Left forelimb (tissue), 1 donor: ENCODE measurements at places on chromosomes 7 and 10.

DNA sequence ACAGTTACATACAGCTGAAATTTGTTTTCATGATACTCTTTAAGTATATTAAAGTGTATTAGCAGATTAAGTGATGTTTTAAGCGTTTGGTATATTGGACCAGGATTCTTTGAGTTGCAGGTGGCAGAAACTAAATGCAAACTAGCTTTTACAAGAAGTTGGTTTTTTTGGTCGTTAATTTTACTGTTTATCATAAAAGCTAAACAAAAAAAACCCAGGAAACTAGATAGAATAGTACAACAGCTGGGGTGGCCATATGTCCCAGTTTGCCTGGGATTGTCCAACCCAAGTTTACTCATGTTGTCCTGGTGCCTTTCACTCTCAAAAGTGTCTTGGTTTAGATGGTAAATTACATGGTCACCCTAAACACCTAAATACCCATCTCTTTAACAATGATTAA, 108.7 kb downstream of the PHTF2 start:
- DNase-seq = no peak

DNA sequence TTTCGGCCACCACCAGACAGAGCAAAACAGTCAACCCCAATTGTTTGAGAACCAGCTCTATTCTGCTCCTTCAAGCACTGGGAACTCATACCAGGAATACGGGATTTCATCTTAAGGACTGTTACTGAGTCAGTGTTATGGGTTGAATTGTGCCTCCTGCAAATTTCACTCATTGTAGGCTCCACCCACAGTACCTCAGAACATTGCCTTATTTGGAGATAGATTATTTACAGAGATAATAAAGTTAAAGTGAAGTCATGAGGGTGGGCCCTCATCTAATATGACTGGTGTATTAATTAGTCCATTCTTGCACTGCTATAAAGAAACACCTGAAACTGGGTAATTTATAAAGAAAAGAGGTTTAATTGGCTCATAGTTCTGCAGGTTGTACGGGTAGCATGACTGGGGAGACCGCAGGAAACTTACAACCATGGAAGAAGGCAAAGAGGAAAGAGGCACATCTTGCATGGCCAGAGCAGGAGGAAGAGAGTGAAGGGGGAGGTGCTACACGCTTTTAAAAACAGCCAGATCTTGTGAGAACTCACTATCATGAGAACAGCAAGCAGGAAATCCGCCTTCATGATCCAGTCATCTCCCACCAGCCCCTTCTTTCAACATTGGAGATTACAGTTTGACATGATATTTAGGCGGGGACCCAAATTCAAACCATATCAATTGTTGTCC, 14.3 kb upstream of the ZNF248 start:
- no peak for DNase-seq

DNA sequence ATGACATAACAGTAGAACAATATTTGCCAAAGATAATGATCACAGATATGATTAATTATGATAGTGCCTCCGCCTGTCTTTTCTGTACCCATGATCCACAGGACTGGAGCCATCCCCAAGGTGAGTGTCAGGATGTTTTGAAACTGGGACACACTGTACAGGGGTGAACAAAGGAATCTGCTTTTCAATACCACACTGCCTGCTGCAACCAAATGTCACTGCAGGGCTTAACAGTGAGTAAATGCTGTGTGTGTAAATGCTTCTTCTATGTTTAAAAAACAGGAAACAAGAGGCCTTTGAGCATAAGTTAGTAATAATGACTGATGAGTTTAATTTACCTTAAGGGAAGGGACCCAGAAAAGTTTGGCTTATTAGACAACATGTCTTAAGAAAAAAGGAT, 65.2 kb downstream of the HBP1 start:
- no peak for DNase-seq

- DNase-seq = no peak
Measured at GRCh38 chr10:15563246-15563645, 156.5 kb downstream of the ITGA8 start.

DNA sequence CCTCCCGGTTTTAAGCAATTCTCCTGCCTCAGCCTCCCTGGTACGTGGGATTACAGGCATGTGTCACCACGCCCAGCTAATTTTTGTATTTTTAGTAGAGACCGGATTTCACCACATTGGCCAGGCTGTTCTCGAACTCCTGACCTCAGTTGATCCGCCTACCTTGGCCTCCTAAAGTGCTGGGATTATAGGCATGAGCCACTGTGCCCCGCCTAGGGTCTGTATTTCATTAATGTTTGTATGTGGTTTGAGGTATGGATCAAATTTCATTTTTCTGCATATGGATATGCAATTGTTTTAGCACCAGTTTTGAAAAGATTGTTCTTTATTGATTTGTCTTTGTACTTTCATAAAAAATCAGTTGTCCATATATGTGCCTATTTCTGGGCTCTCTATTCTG, 26.0 kb downstream of the CYP26A1 start:
- no peak for DNase-seq

DNA sequence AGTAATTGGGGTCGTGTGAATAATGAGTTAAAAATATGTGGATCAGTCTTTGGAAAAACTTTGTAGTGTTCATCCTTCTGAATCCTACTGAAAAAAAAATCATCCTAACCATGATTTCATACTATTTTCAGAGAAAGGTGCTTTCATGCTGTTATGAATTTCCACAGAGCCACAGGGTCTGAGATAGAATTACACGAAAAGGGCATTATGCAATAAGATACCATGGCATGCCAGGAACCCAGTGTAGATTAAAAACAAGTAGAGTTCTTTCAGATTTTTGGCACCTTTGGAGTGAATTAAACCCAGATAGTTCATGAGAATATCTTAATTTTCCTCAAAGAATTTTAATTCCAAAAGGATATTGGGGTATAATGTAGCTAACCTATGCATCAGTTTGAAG, 47.5 kb upstream of the AGMO start:
- no peak for DNase-seq

GRCh38 chr7:123994449-123994848, 38.4 kb downstream of the TMEM229A start:
- no peak for DNase-seq

DNA sequence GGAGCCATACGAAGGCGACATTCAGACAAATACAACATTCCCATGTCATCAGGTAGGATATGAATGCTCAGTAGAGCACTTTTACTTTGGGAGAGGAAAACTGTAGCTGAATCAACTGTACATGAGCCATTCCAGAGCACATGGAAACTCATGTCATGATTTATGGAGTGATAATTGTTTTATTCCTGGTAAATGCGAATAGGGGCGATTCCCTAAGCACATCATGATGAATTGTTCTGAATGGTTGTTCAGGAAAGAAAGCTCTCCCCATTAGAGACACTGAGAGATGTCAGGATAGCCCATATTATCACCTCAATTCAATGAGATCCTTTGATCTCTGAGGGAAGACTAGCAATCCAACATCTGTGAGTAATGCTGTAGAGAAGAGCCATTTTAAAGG, 243.6 kb downstream of the FOXP2 start:
- DNase-seq = no peak

GRCh38 chr10:51789903-51790302, 90.5 kb upstream of the CSTF2T start:
- no peak for DNase-seq

DNA sequence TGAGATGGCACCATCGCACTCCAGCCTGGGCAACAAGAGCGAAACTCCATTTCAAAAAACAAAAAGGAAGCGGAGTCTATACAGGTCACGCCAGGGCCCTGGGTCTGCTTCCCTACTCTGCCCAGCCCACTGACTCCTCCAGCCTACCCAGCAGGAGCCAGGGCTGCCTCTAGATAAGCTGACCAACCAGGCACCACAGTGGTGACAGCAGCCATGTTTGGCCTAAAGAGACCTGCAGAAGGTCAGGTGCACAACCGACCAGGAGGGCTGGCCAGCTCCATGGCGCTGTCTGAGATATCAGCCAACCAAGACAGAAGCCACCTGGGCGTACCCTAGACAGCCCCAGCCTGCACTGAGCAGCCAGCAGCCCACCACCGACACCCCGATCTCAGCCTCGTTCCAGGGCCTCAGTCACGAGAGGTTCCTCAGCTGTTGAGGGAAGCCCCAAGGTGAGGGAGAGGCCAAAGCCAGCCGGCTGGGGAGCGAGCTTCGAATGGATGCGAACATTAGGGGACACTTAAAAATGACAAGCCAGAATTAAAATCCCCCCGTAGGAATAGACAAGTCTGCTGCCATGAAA, 24.4 kb upstream of the PWWP2B start:
- DNase-seq = no peak

GRCh38 chr7:5586279-5586962, 162.8 kb upstream of the TNRC18 start:
- no peak for DNase-seq

DNA sequence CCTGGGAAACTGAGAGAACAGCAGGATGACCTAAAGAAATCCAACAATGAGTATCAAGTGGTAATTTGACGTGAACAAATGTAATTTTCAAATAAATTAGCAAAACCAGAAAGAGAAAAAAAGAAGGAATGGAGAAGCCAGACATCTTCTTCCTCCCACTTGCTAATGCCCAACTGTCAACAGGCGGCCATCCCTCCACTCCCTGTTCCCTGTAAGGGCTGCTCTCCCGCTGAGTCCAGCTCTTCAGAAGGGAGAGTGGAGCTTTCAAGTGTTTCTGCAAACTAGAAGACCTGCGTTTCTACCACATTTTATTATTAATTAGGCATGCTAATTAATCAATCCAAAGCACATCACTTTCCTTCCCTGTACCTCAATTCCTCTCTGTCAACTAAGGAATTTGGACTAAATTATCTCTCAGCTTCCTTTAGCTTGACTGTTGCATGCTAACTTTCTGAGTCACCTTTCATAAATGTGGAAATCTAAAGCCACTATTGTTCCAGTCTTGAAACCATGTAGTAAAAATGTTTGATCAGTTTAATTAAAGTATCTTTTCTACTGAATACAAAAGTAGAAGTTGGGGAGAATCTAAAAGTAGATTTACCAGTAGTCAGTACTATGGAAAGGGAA, 48.4 kb upstream of the CUL1 start:
- no peak for DNase-seq

DNA sequence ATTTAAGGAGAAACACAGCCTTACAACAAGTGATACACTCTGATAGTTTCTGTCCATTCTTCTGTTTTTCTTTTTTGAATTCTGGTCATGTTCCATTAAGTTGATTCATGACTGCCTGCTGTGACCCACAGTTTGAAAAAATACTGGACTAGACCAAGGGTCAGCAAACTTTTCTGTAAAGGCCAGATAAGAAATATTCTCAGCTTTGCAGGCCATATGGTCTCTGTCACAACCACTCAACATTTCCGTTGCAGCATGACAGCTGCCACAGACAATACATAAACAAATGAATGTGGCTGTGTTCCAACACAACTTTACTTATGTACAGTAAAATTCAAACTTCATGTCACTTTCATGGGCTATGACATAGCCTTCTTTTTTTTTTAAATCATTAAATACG, 156.7 kb downstream of the PLXNA4 start:
- no peak for DNase-seq

DNA sequence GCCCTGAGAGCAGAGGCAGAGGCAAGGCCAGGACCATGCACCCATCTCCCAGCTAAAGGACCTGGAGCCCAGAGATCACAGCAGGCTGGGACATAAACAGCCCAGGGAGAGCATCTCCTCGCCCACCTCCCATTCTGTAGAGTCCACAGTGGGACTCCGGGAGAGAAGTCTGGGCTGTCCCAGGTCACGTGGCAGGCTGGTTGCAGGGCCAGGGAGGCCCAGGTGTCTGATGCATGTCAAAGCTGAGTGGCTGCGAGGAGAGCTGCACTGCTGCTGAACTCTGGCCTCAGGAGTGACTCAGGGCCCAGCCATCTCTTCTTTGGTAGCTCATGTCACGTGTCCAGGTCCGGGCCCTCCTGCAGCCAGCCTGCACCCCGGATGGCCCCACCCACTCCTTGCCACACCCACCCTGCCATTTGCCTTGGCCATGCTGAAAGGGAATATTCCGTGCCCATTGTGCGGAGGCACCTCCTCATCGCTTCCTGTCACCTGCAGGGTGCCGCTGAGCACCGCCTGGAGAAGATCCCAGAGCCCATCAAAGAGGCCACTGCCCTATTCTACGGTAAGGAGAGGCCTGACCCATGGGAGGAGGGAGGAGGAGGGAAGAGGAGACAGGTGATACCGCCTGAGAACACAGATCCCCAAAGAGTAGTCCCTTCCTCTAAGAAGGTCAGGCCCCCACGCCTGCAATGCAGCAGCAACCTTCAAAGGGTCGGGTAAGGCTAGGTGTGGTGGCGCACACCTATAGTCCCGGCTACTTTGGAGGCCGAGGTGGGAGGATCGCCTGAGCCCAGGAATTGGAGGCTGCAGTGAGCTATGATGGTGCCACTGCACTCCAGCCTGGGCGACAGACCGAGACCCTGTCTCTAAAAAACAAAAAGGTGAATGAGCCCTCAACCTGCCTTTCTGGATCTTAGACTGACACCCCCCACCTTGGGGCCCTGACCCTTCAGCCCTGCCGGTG, 12.6 kb upstream of the SH2B2 start:
- DNase-seq = no peak

DNA sequence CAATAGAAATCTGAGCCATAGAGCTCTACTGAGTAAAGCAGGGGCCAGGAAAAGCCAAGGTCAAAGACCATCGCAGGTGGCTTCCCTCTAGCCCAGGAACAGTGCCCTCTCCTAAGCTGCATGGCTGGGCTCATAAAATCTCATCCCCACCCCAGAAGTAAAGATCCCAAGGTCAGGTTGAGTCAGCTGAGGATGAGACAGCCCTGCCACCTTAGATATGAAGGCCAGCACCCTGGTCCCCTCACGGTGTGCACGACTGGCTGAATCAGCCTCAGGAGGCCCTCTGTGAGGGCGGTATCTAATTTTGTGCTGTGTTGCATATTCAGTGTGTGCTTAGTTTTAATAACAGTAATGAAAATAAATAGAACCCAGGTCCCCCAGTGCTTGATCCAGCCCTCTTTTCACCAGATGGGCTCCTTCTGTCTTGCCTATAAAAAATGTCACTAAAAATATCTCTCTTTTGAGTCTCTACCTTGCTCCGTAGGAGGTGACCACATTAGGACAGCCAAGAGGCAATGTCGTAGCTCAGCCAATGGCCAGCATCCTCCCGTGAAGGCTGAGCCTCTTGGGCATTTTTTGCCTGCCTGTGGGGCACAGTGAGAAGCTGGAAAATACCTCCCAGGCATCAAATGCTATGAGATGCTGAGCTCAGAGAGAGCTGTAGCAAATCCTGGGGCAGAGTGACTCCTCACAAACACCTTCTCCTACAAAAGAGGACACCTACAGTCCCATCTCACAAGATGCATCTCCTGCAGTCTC, 424.0 kb downstream of the PLXNA4 start:
- no peak for DNase-seq

DNA sequence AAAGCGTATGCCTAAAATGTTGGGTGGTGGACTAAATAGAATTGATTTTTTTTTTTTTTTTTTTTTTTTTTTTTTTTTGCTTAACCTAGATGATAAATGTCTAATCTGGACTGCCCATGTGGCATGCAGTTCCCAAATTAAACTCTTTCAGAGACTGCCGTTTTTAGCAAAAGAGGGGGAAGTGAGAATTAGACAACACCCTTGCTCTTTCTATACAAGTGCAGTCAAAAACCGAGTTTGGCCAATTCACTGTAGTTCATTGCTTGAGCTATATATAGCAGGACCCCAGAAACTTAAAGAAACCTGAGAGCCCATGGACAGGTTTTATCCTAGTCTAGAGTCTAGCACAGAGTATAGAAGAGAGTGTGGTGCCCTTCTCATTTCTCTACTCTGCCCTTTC, 141.9 kb downstream of the GRM3 start:
- no peak for DNase-seq

GRCh38 chr10:118310822-118311221, 31.3 kb downstream of the FAM204A start:
- no peak for DNase-seq
